ENCODE measurements at places on chromosomes 7 and 10. TPM values are rescaled to one million over a fixed set of nuclear protein-coding genes. Genes with fewer than 3 reads are reported as not detected.

Gene ITPRID1
- total RNA-seq = 0.45 TPM

- no peak for DNase-seq
Measured at GRCh38 chr10:95312257-95312656, 21.5 kb upstream of the PDLIM1 start.

DNA sequence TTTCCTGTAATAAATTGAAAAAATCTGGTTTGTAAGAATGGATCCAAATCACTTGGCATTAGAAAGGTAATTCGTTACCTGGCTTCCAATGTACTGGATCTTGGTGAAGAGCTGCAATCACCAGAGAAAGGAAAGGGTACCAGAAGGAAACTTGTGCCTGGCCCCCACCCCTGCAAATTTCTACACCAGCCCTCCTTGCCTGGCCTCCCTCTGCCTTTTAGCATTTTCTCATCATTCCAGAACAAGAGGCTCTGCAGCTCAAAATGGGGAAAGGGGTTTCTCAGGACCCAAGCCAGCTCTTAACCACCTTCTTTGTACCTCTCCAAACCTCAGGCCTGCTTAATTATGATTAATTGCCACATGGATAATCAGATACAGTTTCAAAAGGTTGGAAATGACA, 612.8 kb upstream of the MGMT start:
- DNase-seq = no peak

DNA sequence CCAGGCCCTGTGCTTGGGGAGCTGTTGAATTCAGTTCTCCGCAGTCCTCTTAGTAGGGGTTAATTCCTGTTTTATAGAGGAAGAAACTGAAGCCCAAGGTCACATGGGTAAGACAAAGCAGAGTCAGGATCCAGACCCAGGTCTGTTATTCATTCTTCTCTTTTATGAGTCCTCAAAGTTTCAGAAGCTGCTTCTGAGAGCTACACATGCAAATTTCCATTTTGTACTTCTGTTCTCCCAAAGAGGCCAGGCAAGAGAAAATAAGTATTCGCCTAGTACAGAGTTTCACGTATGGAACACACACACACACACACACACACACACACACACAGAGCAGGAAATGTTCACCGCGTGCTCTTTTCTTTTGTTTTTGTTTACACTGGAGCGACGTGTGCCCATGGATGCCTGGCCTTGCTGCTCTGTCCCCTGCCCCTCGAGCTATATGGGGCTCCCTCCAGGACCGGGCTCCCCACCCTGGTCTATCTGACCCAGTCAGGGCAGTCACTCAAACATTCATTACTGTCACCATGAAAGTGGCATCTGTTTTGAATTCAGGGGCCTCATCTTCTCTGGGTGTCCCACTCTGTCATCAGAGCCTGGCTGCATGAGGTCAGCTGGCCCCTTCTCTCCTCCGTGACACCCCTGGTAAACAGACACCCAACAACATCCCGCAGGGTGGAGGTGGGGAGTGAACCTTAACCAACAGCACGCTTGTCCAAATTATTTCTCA, 84.4 kb downstream of the TNS3 start:
- DNase-seq = no peak

- DNase-seq = no peak
Measured at GRCh38 chr7:74480861-74481417, 27.2 kb downstream of the GTF2IRD1 start.
